Stimulated activated CD4-positive, alpha-beta T cell treated with anti-CD3 and anti-CD28 coated beads, Interleukin-1b, Interleukin-23, amount 100 ng/mL, for 1 hour (primary cell): ENCODE measurements at places on chromosomes 11 and 22.

GRCh38 chr11:75653532-75653931, 15.3 kb downstream of the MAP6 start:
- DNase-seq, result no peak

- DNase-seq, result no peak
Observed at GRCh38 chr11:31484497-31484896, 24.9 kb downstream of the IMMP1L start.

DNA sequence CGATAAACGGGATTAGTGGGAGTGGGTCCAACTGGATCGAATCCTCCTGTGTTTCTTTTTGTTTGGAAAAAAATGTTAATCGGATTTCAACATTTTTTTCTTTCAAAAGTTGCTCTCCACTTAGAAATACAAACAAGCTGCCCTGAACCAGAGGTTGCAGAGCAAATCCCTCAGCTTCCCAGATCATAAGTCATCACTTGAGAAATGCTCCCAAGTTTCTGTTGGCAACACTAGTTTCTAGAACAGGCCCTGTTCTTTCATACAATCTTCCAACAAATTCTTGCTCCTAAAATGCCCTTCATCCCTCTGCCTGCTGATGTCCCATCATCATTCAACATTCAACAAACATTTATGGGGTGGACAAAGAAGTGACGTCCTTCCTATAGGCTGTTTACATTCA, 1.3 kb upstream of the MLC1 start:
- no peak for DNase-seq

GRCh38 chr11:92960886-92961285, 8.6 kb upstream of the MTNR1B start:
- DNase-seq, result no peak

DNA sequence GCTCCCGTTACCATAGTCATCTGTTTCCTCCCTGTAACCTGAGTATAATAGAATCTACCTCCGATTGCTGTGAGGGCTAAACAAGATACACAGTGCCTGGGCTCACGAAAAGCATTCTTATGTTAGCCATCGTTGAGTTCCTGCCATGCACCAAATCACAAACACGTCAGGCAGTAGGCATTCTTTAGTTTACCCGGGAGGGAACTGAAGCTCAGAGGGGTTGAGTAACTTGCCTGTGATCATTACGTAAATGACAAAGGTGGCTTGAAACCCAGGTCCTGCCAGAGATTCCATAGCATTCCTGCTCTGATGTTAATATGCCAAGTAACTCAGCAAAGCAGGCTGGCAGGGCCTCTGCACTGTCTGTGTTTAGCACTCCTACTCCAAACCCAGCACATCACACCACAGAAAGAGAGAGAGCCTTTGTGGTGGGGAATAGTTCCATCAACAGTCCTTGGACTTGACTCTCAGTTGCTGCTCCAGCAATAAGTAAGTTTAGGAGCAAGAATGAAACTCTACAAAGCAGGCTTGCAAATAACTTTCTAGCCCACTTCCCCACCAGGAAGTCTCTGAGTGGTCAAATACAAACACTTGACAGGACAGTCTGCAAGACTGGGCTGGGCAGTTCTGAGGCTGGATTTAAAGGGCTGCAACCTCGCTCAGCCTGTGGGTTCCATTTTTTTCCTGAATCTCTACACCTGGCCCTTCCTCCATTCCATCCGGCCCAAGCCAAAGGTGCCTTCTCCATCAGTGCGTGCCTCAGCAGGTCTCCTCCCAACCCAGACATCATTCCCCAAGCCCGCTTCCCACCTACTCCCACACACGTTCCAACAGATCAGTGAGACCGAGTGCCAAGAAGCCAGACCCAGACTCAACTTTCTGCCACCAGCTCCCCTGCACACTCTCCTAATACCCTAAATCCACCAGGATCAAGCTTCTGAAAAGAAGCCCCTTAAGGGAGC, 1.1 kb downstream of the SCN2B start:
- DNase-seq, result no peak

DNA sequence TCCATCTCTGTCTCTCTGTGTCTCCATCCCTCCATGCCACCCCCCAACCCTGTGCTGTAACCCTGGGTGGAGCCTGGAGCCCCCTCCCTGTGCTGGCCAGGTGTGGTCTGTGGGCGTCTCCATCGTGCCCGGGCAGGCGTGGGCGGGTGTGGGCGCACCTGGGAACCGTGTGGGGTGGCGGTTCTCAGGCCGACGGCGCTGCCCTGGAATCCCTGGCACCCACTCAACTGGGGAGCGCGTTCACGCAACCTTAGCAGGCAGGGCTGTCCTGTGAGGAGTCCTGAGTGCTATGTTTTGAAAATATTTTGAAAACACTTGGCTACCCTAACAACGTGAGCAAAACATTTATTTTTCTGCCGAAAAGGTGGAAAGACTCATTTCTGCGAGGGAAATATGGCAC, 4.7 kb downstream of the TNNT3 start:
- no peak for DNase-seq

- no peak for DNase-seq
Observed at GRCh38 chr11:12079726-12080556, 30.4 kb upstream of the MICAL2 start.

GRCh38 chr22:21933910-21934309, 18.7 kb downstream of the PPM1F start:
- DNase-seq, result no peak

- no peak for DNase-seq
Observed at GRCh38 chr11:77517226-77517625, 43.3 kb upstream of the PAK1 start.
